Stimulated activated CD8-positive, alpha-beta memory T cell treated with anti-CD3 and anti-CD28 coated beads, Interleukin-2, amount 100 ng/mL, for 48 hours (primary cell): ENCODE measurements at places on chromosomes 16 and 17.

DNA sequence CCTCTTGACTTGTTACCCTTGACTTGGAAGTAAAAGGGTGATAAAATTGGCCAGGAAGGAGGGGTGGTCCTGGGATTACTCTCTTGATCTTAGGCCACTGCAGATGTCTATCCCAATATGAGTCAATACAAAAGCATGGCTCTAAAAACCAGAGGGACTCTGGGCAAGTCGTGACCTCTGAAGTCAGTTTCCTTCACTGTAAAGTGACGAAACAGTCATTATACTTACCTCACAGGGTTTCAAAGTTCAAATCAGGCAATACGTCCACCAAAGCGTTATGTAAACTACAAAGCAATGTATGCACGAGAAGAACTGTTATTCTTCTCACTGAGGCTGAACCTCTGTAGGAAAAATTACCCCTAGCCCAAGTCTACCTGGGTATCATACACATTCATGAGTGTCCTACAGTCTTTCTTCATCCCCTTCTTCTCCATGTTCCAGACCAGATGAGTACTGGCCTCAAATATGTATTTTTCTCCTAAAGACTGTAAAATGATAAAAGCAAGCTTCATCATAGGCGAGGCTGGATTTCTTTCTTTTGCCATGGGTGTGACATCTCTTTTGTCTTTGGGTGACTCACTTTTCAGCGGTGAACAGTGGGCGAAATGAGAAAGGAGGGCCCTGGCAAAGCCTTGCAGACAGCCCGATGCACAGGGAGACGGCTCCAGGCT is 34.5 kb upstream of the CLEC18B start:
- no peak for DNase-seq

- no peak for DNase-seq
These were observed 14.8 kb downstream of the CMC2 start for GRCh38 chr16:80991792-80992430.

DNA sequence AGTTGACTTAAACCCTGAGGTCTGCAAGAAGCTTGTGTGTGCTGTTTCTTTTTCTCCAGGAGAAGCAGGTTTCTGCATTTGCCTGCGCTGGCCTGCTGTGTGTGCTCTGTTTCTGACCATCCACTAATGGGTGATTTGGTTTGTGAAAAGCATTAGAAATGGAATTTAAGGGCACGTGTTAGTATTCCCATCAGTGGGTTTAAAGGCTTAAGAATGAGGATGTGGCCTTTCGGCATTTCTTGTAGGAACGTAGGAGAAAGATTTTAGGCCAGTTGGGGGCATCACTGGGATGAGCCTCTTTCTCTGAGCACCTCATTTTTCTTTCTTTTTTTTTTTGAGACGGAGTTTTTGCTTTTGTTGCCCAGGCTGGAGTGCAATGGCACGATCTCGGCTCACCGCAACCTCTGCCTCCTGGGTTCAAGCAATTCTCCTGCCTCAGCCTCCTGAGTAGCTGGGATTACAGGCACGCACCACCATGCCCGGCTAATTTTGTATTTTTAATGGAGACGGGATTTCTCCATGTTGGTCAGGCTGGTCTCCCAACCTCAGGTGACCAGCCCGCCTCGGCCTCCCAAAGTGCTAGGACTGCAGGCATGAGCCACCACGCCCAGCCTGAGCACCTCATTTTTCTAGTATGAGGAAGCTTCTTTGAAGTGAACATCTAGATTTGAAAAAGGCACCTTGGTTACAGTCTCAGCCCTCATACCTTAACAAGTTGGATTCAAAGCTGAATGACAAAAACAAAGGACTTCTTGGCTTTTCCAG is 110.3 kb downstream of the BANP start:
- no peak for DNase-seq

DNA sequence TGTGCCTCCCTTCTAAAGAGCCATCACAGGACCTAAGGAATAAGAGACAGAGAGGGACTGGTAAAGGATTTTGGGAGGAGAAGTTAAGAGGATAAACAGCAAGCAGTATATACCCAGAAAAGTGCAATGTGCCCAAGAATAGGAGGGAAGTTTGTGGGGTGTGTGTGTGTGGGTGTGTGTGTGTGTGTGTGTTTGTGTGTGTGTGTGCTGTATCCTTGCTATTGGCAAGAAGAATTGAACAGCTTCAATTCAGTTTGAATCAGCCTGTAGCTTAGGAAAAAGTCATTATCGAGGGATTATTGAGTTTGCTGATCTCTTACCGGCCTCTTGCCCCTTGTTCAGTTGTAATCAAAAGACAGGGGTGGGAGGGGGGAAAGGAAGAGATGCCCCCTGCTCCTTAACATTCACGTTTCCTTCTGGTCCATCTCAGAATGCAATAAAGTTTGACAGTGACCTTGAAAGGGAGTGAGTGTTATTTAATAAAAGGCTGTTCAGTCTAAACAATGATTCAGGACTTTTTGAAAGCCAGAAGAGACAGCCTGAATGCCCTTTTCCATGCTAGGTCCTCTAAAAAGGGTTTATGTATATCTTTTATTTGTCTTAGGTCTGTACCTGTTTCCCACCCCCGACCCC is 23.9 kb upstream of the MAPT start:
- DNase-seq, result no peak
